Brain microvascular endothelial cell (primary cell): ENCODE measurements at places on chromosomes 5 and 9.

DNA sequence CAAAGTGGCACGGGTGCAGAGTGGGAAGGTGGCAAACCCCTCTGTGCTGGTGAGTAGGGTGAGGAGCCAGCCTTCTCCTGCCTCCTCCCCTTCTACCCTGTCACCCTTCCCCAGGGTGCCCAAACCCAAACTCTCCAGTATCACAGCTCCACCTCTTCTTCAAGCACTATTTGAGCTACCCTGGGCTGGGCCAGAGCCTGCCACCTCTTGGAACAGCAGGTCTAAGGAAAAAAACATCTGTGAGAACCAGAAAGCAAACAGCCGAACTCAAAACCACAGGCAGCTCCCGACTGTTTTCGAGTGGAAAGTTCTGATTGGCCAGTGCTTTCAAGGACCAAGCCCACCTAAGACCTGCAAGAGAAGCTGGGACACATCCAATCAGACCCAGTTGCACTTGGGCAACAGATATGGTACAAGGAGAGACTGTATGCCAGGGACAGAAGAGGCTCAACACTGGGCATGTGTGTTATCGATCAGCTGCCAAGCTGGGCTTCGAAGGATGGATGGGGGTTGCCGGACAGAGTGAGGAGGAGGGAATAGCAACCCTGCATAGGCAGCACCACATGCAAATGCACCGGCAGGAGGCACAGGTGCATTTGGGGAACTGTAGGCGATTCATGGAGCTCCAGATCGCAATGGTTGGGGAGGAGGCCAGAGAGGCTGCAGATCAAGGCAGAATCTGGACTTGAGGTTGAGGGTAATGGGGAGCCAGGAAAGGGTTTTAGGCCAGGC, 19.7 kb downstream of the ACSL6 start:
- DNase-seq, result no peak

DNA sequence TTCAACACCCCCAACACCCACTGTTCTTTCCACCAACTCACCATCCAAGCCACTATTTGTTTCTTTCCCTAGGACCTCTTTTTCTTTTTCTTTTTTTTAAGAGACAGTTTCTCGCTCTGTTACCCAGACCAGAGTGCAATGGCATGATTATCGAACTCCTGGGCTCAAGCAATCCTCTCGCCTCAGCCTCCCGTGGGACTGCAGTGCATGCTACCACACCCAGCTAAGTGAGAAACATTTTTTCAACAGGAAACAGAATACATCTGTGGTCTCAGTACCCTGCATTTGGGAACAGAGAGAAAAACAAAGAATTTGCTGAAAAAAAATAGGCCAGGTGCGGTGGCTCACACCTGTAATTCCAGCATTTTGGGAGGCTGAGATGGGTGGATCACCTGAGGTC, 24.6 kb downstream of the B4GALT1 start:
- DNase-seq, result no peak

- DNase-seq, result no peak
Observed at GRCh38 chr9:1857808-1858207, 157.3 kb upstream of the SMARCA2 start.

DNA sequence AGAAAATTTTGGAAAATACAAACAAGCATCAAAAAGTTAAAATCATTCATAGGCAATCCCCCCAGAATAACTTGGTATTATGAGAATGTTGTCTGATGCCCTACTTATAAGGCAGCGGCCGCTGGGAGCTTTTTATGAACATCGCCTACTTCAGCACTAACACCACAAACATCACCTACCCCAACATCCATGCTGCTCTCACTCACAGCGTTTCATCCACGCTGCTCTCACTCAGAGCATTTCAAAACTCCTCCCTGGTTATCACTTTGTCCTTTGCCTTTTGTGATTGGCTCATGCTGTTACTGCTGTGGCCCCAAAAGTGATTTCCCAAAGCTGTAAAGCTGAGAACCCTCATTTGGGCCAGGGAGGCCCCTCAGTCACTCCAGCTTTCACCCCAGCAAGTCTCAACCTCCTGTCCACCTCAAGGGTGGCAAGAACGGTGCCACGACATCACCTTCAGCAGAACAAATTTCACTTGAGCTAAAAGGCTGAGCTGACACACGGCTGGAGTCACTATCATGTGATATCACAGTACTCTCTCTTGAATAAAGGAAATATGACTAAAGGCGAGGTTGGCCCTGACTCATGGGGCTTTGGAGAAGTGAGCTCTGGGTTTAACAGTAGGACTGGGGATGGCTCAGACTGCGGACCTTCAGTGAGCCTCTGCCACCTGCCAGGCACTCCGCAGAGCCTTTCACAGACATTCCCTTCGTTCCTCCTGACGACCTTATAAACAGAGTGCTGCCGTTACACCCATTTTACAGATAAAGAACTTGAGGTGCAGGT, 25.2 kb downstream of the SHC3 start:
- peak; percentile 89 for DNase-seq

GRCh38 chr5:135394095-135394494, 4.9 kb downstream of the MACROH2A1 start:
- no peak for DNase-seq

DNA sequence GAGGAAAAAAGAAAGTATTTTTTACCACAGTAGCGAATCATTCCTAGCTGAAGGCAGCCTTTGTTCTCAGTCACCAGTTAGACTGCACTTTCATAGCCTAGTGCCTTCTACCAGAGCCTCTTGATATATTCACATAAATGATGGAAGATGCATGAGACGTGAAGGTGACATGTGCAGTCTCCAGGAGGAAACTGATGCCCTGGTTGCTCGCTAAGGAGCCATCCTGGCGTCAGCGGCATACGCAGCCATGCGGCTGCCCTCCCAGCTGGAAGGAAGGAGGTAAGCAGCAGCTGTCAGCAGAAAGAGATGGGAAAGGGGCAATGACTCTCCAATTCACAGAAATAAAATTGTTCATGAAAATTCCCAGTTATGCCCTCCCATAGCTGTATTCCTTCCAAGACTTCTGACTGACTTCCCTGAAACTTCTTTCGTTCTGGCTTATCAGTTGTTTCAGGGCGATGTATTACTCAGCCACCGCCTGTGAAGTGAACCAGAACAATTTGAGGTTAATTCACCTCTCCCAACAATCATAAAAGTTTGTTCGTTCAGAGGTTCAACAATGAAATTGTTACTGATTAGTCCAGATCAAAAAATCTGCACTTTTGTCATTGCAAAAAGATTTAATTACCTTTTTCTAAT, 331.2 kb downstream of the NR2F1-AS1 start:
- DNase-seq, result peak; percentile 60

GRCh38 chr9:100720922-100721321, 143.0 kb downstream of the CAVIN4 start:
- peak; percentile 3 for DNase-seq
